Stimulated activated CD8-positive, alpha-beta memory T cell treated with anti-CD3 and anti-CD28 coated beads, Interleukin-4, amount 100 ng/mL, for 1 hour (primary cell): ENCODE measurements at places on chromosomes 4 and X.

DNA sequence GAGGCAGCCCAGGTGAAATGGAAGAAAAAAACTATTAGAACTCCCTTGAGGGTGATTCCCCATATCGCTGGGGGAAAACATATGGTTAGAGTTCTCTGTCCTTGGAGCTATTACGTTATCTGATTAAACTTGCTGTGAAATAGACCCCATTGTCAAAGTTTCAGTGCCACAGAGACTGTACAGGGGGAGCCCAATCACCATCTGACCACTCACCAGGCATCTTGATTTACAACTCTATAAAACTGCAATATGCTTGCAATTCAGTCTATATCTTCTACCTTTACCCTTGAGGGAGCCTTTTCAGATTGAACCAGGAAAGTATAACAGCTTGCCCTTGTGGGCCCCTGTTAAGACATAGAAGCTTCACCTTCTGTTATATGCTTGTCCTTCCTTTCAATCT lies 18.2 kb downstream of the TMEM255A start:
- DNase-seq = no peak

GRCh38 chr4:114879916-114880669 lies 233.3 kb downstream of the NDST4 start:
- DNase-seq = no peak

DNA sequence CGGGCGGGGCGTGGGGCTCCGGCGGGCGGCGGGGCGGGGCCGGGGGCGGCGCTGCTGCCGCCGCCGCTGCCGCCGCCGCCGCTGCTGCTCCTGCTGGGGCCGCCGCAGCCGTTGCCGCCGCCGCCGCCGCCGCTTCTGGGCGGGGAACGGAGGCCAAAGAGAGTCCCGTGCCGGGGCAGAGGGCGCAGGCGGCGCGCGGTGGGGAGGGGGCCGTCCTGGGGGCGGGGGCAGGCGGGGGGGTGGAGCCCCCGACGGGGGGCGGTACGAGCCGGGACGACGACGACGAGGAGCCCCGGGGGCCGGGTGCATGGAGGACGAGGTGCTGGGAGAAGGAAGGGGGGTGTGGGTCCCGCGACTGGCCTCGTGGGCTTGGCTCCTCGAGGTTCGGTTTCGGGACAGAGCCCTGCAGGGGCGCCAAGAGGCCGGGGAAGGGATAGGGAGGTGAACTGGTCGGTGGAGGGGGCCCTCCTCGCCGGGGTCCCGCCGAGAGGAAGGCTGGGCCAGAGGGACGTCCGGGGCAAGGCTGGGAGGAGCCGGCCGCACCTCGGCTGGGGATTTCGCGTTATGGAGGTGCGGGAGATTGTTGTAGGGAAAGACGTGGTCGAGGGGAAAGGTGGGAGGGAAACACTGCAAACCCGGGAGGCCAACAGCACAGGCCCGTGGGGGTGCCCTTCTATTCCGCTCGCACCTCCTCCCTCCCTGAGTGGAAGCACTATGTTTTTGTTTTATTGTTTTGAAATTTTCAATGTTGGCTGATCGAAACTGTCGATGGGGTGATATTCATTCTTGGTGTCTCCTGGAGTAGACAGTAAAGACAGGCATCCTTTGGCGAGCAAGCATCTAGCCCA lies 1.9 kb downstream of the BCORL1 start:
- no peak for DNase-seq

- no peak for DNase-seq
Measured at GRCh38 chrX:23887451-23887850, 20.3 kb downstream of the APOO start.

DNA sequence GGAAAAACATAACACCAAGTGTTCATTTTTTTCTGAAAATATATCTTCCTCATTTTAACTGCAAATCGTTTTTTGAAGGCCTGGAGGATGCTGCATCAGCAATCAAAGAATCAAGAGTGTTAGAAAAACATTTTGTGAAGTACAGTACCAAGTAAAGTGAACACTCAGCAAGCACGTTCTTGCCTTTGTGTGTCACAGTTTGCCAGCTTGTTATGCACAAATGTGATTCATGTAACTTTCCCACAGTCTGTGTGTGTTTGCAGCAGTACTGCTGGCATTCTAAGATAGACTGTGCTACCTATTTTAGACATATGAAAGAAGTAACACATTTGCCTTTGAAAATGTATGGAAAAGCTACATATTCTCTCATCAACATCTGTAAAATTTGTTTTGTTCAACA lies 1617.7 kb downstream of the RPA4 start:
- DNase-seq = no peak

DNA sequence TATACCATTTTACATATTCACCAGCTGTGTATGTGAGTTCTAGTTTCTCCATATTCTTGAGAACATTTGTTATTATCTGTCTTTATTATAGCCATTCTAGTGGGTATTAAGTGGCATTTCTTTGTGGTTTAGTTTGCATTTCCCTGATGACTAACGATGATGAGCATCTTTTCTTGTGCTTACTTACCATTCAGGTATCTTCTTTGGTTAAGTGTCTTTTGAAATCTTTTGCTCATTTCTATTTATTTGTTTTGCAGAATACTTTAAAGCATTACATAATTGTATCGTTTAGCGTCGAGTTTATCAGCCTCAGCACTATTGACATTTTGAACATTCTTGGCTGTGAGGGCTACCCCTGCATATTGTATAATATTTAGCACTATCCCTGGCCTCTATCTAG lies 85.4 kb downstream of the FRMPD4 start:
- no peak for DNase-seq

GRCh38 chr4:4521731-4522130 lies 20.1 kb downstream of the STX18 start:
- no peak for DNase-seq

GRCh38 chrX:10741550-10741949 lies 121.2 kb upstream of the MID1 start:
- no peak for DNase-seq

GRCh38 chr4:5825321-5826041 lies 67.4 kb downstream of the CRMP1 start:
- DNase-seq = no peak

DNA sequence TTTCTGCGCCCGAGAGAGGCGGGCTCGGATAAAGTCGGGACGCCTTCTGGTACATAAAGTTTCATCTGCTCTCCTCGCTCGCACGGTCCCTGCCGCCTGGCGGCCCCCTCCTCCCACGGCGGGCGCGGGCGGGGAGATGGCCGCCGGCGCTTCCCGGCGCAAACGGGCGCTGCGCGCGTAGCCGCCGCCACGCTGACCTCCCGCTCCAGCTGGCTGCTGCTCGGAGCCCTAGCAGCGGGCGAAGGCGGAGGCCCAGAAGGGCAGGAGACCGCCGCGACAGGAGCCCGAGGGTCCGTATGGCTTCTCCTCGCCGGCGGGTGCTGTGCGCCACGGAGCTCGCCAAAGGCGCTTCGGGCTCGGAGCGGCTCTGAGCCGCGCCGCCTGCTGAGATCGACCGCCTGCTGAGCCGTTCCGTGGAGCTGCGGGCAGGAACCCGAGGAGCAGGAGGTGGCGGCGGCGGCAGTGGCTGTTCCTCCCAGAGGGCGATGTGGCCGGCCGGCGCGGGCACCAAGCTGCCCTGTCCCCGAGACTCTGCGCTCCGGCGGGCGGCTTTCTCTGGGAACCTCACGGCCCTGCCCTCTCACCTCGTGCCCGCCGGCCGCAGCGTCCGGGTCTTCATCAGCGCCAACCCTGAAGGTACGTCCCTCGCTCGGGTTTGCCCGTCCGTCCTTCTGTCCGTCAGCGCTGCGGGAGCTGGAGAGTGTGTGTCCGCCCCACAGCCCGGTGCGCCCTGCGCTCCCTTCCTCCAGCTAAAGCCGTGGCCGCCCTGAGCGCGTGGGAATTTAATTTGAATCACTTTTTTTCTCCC lies at the start of gene NWD2:
NWD2 (plus strand) TSS at position 161 of the 808 bp plus-strand sequence; CDS start at position 486, 325 bp downstream.
- no peak for DNase-seq

DNA sequence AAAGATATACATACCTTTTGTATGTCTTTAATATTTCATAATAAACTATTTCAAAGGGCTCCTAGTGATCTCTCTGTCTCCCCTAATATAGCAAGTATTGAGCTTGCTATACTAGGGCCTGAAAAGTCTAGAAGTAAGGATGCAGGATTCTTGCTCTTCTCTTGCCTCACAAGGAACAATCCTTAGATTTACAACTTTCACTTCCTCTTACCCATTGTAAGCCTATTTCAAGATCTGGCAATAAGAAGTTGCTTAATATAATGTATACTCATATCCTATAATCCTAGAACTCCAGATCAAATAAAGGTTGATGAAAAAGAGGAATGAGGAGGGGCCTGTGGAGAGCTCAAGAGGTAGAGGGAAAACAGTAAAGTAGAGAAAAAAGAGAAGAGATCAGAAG lies 40.8 kb upstream of the CHRDL1 start:
- no peak for DNase-seq

DNA sequence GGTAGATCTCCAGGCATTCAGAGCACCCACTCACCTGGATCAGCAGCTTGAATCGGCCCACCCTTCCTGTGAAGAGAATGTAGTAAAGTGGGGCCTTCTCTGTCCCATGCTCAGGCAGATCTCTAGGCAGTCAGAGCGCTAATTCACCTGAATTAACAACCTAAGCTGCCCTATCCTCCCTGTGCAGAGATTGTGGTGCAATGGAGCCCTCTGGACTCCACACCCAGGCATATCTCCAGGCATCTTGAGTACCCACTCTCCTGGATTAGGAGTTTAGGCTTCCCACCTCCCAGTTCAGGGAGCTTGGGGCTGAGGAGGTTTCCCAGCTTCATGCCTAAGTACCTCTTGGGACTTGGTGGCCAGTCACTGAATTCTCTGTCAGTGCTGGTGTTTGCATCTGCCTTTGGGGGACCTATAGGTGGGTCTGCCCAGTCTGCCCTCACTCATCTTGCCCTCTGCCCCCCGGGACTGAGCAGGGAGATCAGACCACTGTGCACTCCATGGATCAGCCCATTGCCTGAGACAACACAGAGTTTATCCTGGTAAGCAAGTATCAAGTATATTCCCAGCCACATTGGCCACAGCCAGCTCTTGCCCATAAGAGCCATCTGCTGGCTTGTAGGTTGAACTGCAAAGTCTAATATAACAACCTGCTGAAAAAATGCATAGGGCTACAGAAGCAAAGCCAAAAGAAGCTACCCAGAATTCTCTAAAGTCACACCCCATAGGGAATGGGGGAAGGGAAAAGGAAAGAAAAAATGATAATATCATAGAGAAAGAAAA lies 372.9 kb downstream of the KLHL13 start:
- DNase-seq = no peak

DNA sequence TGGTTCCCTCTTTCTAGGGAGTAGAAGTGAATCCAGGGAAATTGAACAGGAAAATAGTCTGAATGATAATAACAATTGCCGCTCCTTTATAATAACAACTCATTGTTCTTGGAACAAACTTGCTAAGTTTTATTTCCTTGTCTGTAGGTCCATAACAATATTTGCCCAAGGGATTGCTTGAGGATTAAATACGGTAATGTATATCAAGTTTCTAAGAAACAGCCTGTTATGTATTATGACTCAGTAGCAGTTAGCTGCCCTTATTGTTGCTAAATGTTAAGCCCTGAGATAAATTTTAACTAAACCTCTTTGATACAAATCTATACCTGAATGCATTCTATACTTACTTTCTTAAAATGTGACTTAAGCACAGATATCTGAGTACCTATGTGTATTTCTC lies 215.9 kb upstream of the AADAT start:
- no peak for DNase-seq

- no peak for DNase-seq
Measured at GRCh38 chr4:185532795-185533324, 2.4 kb downstream of the PDLIM3 start.

GRCh38 chrX:118594697-118595420 lies 99.2 kb downstream of the DOCK11 start:
- DNase-seq = no peak

GRCh38 chr4:157242871-157243270 lies 22.3 kb downstream of the GRIA2 start:
- no peak for DNase-seq

DNA sequence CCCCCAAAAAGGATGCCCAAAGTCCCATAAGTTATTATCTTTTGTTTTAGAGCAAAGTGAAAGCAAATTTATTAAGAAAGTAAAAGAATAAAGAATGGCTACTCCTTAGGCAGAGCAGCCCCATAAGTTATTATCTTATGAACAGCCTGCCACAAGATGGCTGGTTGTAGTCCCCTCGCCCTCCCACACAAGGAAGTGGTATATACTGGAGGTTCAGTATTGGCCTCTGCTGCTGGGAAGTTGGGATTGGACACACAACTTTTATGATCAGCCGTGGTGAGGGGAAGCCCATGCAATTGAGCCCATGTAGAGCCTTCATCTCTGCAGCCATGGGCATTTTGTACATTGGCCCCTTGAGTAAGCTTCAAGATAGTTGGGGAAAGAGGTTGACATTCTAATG lies 8.0 kb upstream of the SMIM10 start:
- DNase-seq = no peak

GRCh38 chrX:74234818-74235217 lies 69.2 kb upstream of the ZCCHC13 start:
- DNase-seq = no peak

GRCh38 chrX:19372170-19372546 lies 28.4 kb downstream of the PDHA1 start:
- DNase-seq = peak; percentile 17

- no peak for DNase-seq
Measured at GRCh38 chrX:46730765-46731164, 28.2 kb downstream of the SLC9A7 start.

GRCh38 chrX:154987940-154988339 lies 34.6 kb downstream of the F8 start:
- DNase-seq = no peak

DNA sequence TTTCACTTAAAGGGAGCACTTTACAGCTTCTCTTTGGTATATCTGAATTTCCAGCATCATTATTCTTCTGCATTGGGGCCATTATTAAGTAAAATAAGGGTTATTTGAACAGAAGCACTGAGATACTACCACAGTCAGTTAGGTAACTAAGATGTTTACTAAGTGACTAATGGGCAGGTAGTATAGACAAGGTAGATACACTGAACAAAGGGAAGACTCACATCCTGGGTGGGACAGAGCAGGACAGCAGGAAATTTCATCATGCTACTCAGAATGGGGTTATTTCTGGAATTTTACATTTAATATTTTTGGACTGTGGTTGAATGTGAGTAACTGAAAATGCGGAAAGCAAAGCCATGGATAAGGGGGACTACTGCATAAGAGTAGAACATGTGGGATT lies 316.0 kb downstream of the CCSER1 start:
- no peak for DNase-seq

GRCh38 chr4:4984186-4984585 lies 35.1 kb downstream of the CYTL1 start:
- no peak for DNase-seq

DNA sequence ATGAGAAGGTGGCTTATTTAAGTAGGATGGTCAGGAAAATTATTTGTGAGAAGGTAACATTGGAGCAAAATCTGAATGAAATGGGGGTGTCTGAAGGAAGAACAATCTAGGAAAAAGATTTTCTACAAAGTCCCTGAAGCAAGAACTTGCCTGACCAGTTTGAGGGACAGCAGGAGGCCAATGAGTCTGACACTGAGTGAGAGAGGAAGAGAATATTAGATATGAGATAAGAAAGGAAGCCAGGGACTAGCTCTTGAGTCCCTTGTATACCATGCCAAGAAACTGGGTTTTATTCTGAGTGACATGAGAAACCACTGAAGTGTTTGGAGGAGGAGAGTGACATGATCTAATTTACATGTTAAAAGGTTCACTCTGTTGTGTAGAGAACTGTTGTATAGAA lies 1478.9 kb downstream of the RPA4 start:
- DNase-seq = no peak
